Activated naive CD4-positive, alpha-beta T cell treated with anti-CD3 and anti-CD28 coated beads for 36 hours (primary cell): ENCODE measurements at places on chromosomes 16 and 17. TPM values are rescaled to one million over a fixed set of nuclear protein-coding genes. Genes with fewer than 3 reads are reported as not detected.

- H3K27ac ChIP-seq = no peak overlapping the region
- H3K36me3 ChIP-seq = peaks cover 24% of the 10 kb centered on the region
- H3K27me3 ChIP-seq = no peaks in the 10 kb centered on the region
Observed at GRCh38 chr17:28573040-28573380, 1.7 kb upstream of the PIGS start.

Gene HERPUD1
- total RNA-seq = 118 TPM

GRCh38 chr17:2631211-2631610, 37.8 kb downstream of the PAFAH1B1 start:
- H3K4me3 ChIP-seq = no peak overlapping the region
- no peak for DNase-seq
- H3K36me3 ChIP-seq = peaks cover 6% of the 10 kb centered on the region
- peaks cover 83% of the 10 kb centered on the region for H3K4me1 ChIP-seq

Gene SEZ6L2
- 0.31 TPM for total RNA-seq
